ENCODE measurements at places on chromosomes 12 and 14.

DNA sequence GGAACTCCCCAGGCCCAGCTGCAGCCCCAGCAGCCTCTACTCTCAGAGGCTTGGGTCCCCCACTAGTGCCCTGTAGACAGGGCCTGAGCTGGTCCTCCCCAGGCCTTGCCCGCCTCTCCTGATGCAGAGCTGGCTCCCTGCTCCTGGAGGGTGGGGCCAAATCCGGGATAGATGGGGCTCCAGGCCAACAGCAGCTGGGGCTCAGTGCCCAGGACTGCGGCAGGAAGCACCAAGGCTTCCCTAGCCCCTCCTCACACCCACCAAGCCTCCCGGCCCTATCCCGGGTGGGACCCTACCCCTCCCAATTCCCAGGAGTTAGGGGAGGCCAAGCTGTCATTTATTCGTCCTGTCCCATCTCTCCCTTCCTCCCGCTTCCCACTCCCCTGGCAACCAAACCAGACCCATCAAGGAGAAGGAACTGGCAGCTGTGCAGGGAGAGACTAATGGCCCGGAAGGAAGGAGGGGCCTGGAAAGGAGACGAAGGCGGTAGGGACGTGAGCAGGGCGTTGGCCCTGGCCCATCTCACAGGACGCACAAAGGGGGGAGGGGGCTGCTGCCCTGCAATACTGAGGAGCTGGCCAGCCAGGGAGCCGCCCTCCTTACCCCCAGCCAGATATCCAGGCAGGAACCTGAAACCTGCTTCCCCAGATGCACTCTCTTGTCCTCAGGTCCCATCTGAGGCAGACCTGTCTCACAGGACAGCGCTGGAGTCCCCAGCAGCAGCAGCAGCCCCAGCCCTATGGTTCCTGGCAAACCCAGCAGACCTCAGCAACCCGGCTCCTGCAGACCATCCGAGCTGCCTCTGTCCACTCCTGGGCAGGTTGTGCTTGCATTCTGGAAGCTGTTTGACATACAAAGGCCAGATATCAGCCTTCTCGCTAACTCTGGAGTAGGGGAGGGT lies 1.6 kb upstream of the PRPH start:
- DNase-seq: no peak

GRCh38 chr14:73145371-73145770 lies 9.1 kb downstream of the PSEN1 start:
- DNase-seq: no peak

DNA sequence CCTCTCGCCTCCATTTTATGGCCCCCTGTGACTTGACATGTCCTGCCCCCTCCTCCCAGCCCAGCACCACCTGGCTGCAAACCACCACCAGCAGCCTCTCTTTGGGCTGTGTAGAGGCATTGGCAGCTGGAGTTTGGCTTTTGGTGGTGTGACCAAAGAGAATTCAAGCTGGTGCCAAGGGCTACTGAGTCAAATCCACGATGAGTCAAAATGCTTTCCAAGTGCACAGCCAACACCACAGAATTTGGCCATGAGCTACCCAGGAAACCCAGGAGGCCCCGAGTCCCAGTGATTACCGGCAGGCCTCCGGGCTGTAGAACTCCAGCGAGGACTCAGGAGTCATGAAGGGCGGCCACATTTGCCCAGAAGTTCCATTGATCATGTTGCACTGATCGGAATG lies 53.8 kb downstream of the SCARB1 start:
- DNase-seq: no peak

DNA sequence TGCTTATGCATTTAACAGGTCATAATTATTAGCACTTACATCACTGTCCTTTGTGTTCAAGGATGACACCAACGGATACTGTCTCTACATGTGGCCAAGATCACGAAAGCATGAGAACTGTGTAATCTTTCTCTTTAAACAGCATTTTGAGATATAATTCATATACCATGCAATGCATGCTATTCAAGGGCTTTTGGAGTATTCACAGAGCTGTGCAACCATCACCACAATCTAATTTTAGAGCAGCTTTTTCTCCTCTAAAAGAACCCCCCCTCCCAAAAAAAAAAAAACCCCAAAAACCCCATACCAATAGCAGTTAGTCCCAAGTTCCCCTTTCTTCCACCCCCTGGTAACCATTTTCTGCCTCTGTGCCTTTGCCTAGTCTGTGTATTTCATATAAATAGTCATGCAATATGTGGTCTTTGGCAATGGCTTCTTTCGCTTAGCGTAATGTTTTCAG lies 60.6 kb downstream of the SPRING1 start:
- DNase-seq: no peak

DNA sequence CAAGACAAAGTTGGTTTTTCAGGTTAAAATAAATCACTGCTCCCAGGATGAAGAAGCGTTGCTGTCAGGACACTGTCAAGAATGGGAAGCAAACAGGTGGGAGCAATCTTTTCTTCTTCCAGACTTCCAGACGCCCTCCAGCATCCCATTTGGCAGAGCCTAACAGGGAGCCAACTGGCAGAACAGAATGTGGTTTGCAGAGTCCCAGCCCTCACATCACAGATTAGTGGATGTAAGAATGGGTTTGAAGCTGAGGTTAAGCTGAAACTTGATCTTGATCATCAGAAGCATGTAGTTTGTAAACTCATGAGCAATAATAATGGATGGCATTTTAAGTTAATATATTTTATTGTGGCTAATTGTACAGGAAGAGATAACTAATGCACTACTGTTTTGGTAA lies 636.4 kb downstream of the SLC6A15 start:
- DNase-seq: no peak

DNA sequence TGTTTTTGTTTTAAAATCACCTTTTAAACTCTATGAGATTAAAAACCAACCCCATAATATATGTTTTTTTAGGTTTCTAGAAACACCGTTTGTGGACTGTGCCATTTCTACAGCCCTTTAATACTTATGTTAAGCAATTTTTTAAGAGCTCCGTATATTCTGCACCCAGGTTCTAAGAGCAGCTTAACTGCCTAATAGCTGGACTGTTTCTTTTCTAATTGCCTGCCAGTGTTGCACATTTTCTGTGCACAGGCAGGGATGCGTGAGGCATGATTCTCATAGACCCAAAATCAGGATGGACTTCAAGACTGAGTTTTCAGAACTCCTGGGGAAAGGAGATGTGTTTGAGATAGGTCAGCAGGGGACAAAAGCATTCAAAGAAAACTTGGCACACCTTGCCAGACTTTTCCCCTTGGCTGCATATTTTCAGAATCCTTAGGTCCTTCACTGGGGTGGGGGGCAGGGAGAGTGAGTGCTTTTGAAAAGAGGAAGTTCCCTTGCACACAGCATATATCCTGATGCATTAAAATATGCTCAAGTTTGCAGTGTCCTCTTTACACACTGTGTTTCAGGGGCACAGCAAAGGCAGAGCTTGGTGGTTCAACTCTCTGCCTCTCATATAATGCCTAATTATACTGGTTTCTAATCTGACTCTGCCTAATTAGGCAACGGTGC lies 27.9 kb downstream of the TMEM30B start:
- DNase-seq: no peak

DNA sequence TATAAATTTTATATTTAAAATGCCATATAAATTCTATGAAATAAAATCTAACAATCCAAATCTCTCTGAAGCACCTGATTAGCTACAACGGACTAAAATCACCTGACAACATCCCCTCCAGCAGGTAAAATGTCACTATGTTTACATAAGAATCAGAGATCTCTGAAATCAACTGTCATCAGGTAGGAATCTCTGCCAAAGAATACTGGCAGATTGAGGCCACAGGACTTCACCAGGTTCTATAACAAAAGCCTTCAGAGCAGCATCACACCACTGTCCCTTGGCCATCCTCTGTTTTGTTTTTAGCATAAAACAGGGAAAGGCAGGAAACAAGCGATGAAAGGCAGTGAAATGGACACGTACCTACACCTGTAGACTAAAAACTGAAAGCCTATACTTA lies 22.1 kb downstream of the FGD6 start:
- no peak for DNase-seq

GRCh38 chr14:59116984-59117415 lies 71.5 kb upstream of the DAAM1 start:
- no peak for DNase-seq

GRCh38 chr12:15834575-15834974 lies 45.4 kb upstream of the EPS8 start:
- no peak for DNase-seq

DNA sequence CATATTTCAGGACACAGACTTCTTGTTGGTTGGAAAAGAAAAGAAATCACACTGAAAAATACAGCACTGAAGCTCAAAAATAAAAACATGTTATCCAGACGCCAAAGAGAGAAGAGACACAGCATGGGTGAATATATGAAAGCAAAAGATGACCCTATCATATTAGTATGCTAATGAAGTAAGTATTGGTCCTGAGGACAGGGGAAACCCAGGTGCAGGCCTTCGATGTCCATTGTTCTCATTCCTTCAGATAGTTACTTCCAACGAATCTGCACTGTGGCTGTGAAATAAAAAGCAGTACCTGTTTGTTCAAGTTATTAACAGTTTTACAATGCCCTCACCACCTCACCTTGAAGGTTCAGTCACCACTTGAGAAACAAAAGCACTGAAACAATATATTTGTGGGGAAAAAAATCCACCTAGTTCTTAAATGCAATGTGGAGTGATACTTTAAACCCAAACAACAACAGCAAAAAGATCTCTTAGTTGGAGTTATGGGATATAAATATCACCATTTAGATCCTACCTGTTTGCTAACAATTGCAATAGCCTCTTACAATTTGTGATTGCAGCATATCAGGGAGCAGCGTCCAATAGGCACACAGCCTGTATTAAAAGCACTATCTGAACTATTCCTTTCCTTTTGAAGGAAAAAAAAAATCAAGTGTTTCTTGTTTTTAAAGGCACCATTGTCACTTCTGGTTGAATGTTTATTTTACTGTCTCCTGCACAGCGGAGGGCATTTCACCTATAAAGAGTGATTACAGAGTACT lies 188.1 kb downstream of the BCAT1 start:
- DNase-seq: no peak

GRCh38 chr14:29618323-29619067 lies 309.2 kb downstream of the PRKD1 start:
- DNase-seq: no peak

DNA sequence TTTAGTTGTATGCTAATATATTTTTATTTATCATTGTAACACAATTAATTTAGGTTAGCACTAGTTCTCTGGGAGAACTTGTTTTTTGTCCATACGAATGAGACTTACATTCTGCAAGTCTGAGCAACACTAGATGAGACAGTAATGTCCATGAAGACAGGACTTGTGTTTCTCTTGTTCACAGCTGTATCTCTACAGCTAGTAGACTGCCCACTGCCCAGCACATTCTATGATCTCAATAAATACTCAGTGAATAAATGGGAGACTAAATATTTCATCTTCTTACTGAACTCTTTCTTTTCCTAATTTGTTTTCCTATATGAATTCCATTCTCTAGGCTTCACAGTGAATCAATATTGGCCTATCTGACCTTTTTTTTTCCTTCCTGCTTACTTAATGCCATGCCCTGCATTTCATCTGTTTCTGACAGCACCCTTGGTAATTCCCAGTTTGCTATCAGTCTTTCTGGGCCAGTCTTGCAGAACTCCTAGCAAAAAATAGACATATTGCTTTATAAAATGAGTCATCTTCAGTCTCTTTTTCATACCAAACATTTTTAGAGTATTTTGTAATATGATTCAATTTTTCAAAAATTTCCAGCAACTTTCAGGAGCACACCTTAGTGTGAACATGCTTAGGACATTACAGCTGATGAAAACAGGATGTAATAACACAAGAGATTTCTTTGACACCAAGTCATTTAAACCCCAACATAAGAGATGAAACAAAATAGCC lies 185.5 kb upstream of the ATP2B1 start:
- DNase-seq: no peak

DNA sequence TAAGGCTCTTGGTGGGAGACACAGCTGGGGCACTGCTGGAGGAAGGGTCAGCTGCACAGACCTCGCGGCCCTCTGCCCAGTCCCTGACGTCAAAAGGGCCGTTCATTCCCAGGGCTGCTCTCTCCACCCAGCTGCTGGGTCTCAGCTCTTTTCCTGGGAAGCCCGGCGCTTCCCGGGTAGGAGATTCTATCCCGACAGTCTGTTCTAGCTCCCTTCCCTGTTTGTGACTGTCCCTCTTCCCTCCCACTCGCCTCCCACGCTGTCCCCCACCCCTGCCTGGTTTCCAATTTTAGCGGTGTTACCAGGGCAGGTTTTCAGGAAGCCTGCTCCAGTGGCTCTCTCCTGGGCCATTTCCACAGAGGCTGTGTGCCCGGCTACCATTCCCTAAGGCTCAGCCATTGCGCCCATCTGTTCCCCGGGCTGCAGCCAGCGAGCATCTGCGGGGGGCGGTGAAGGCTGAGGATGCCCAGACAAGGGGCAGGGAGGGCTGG lies 186.6 kb downstream of the CACNA1C start:
- no peak for DNase-seq

- DNase-seq: no peak
These were observed 47.6 kb downstream of the FAM222A start for GRCh38 chr12:109760930-109761921.

DNA sequence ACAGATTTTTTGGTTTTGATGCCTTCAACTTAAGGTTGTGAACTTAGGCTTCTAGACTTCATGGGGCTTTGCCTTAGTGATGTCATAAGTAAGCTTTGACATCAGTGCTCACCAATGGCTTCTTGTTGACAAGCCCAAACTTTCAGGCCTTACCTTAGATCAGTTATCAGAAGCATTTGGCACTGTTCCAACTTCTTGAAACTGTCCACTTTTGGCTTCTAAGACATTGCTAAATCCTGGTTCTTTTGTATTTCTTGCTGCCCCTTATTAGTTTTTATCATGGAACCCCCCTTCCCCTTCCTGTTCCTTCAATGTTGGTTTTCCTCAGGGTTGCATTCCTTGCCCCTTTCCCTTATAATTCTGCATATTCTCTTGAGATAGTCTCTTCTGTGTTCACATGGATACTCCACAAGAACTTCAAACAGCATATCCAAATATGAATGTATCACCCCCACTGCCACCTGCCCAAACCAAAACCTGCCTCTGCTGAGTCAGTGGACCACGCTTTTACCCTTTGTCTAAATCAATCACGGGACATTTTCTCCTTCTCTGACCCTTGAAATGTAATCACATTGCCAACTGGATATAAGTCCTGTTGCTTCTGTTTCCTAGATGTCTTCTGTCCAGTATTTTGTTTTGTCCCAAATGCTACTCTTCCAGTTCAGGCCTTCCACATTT lies 7.9 kb downstream of the PFKM start:
- no peak for DNase-seq

GRCh38 chr14:104585966-104586697 lies 6.6 kb downstream of the C14orf180 start:
- no peak for DNase-seq

GRCh38 chr14:106179761-106180160 lies 653.4 kb downstream of the TMEM121 start:
- DNase-seq: no peak

- no peak for DNase-seq
These were observed 771 bp upstream of the AVPR1A start for GRCh38 chr12:63151623-63152320.

GRCh38 chr14:54568821-54569595 lies 2.1 kb downstream of the SAMD4A start:
- no peak for DNase-seq

- DNase-seq: no peak
These were observed 18.3 kb downstream of the TBX3 start for GRCh38 chr12:114665411-114666260.
